ENCODE measurements at places on chromosomes 6 and 20.

- DNase-seq = no peak
Observed at GRCh38 chr6:156402227-156402626, 375.0 kb upstream of the ARID1B start.

DNA sequence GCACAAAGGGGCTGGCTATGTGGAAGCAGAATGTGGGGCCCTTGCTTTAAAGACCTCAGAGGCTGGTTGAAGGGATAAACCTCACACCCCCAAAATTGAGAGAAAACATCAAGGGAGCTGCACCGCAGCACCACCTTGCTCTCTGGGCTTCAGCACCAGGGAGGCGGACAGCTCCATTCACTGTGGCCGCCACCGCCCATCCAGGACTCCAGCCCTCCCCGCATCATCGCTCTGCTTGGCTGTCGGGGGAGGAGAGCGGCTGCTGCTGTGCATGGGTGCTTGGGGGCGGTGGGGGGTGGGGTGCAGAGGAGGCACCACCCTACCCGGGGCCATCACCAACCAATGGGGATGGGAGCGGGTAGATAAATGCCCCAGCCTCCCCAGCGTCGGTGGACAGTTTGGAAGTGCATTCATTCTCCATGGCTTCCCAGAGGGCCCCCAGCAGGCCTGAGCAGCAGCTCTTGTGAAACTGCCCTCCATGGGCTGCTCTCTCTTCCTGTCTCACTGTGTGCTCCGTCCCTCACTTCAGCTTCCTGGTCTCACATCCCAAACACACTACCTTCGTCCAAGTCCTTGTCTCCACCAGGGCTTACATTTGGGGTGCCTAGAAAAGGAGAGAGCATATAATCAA lies 75.7 kb upstream of the BHLHE23 start:
- DNase-seq = no peak

DNA sequence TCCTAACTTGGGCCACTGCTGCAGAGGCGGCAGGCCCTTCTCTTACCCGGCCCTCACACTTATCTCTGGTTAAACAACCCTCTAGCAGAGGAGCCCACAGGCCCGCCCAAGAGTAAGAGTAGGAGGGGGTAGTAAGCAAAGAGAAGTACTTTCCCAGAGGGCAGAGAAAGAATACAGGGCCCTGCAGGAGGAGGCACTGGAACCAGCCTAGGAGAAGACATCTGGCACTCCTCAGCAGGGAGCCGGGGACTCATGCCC lies 10.1 kb downstream of the MTCH1 start:
- DNase-seq = no peak

DNA sequence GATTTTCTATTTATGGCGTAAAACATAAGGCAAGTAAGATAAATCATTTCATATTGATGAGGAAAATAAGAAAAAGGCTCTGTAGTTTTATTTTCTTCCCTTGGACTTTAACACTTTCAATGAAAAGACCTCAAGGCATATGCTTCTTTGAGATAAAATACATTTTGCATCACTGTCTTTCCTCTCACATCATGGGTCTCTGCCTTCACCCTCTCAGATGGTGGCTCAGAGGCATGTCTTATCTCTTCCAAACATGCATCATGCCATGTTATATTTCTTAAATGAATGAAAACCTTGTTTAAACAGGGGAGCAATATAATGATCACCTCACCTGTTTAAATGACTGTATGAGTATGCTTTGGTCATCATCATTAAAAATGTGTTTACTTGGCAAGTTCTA lies 59.3 kb downstream of the PRL start:
- DNase-seq = no peak

- no peak for DNase-seq
Observed at GRCh38 chr6:38767560-38767959, 52.4 kb downstream of the DNAH8 start.

DNA sequence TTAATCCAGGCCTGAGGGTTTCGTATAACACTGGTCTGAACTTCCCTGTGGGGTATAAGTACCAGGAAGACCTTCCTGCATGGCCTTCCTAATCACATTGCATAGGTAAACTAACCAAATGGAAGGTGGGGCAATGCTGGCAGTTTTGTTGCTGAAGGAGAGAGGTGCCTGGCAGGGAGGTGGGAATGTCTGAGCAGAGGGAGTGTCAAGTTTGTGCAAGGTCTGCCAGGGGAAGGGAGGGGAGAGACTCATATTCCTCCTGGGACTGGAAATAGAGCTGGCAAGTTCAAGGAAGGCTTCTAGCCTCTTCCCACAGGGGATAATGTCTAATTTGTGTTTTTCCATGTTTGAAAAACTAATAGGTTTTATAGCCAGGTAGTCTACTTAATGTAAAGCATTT lies 70.6 kb downstream of the HDDC2 start:
- DNase-seq = no peak
